ENCODE measurements at places on chromosomes 7 and 10. TPM values are rescaled to one million over a fixed set of nuclear protein-coding genes. Genes with fewer than 3 reads are reported as not detected.

Gene SUMF2
- polyA plus RNA-seq = 48.8 TPM

Gene FFAR4
- not detected for polyA plus RNA-seq

Gene AKR1C3
- 0.75 TPM for polyA plus RNA-seq

Gene NXPH1
- polyA plus RNA-seq = 0.10 TPM

Gene OLAH
- 0.12 TPM for polyA plus RNA-seq

Gene ICA1
- polyA plus RNA-seq = 6.1 TPM

Gene RBM20
- 15.5 TPM for polyA plus RNA-seq

Gene AKR1C2
- polyA plus RNA-seq = 8.1 TPM

Gene GNAI1
- 56.6 TPM for polyA plus RNA-seq
